H4 (cell line): ENCODE measurements at places on chromosomes 5 and 9. TPM values are rescaled to one million over a fixed set of nuclear protein-coding genes. Genes with fewer than 3 reads are reported as not detected.

DNA sequence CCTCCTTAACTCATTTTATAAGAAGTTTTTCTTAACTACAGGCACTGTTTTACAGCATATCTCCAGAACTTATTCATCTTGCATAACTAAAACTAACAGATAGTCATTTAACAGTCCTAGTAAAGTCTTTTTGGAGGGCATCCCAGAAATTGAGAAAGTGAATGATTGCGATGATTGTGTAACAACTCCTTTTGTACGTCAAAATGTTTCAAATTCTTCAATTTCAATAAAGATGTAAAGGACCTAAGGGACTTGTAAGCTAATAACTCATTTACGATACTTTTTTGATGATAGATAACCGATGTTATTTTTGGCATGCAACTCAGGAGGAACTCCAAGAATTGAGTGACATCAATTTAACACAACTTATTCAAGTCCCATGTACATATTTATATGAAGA lies 42.7 kb downstream of the SVEP1 start:
- no peak for DNase-seq

GRCh38 chr9:95005278-95006143 lies 279.0 kb downstream of the AOPEP start:
- no peak for DNase-seq

DNA sequence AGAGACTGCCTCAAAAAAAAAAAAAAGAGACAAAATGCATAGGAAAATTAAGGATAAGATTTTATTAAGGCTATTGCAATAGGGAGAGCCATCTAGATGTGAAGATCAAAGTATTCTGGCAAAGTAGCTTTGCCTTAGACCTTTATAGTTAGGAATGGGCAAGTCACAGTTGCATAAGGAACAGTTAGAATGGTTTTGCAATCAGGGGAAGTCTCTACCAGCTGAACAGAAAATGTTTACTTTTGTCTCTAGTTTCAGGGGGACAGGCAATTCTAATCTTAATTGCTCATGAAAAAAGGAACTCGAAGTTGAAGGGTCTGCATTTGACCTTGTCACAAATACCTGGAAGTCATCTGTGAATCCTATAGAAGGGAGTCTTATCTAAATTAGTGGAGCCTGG lies 13.1 kb upstream of the ATP6V1G1 start:
- DNase-seq: no peak

- no peak for DNase-seq
These were observed 257.8 kb downstream of the NR2F1-AS1 start for GRCh38 chr5:93322974-93323860.

- DNase-seq: no peak
These were observed 18.1 kb upstream of the BOD1 start for GRCh38 chr5:173634465-173634983.

DNA sequence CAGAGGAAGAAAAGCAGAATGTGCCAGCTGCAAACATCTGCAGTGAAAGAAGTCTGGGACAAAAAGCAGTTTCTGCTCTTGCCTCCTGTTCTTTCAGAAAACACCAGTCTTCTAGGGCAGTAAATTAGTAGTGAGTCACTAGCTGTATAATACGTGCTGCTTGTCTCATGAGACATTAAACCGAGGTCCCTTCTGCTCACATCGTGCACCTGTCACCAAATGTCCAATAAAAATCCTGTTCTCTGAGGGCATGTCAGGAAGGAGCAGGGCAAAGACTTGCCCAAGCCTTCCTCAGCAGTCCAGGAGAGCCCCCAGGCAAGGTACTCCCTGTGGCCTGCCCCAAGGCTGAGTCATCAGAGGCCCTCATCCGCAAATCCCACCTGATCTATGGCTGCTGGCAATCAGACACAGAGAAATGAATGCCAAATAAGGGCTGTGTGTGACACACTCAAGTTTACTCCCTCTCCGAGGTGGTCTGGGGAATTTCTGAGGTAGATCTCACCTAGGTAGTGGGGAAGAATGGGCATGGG lies 255.3 kb upstream of the SMARCA2 start:
- DNase-seq: peak; percentile 3

DNA sequence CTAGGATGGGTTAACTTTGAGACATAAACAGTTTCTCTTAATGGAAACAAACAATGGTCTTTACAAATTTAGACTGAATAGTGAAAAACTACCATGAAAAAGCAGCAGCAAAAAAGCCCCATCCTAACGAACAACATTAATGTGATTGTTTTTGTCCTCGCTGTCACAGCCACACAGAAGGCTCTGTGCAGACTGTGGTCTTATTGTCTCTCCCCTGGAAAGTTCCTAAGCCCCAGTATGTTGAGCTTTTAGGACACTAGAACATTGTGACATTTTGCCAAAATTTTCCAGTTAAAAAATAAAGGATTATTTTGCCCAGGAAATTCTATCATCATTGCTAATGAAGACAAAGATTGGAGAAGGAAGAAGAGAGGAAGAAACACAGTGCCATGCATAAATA lies 12.6 kb upstream of the SOWAHA start:
- DNase-seq: no peak

DNA sequence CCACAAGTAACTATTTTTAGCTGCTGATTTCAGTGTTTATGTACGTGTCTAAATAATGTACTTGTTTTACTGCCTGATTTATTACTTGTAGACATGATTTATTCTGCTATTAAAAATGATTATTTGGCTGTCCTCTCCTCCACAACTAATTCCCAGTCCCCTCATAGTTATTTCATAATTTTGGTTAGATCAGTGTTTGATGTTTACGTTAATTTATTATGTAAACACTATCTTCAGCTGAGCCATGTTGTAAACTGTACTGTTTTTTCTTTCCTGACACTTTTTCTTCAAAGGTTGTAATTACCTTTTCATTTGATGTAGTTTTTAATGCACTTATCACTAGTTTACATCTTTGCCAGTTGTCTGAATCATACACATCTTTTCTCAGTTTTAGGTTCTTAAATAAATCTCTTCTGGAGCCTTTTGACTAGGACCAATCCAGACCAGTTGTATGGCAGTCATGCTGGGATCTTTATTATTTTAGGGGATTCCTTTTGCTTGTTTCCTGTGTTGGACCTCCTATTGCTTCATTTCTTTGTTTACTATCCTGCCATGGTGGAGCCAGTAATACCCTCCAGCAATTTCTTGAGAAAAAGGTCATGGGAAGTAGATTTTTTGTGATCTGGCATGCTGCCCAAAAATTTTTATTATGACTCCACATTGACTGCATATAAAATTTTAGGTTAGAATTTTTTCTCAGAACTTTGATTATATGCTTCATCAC lies 16.1 kb downstream of the AP3S1 start:
- DNase-seq: peak; percentile 41

GRCh38 chr5:98179791-98180755 lies 593.4 kb upstream of the RGMB start:
- DNase-seq: no peak

DNA sequence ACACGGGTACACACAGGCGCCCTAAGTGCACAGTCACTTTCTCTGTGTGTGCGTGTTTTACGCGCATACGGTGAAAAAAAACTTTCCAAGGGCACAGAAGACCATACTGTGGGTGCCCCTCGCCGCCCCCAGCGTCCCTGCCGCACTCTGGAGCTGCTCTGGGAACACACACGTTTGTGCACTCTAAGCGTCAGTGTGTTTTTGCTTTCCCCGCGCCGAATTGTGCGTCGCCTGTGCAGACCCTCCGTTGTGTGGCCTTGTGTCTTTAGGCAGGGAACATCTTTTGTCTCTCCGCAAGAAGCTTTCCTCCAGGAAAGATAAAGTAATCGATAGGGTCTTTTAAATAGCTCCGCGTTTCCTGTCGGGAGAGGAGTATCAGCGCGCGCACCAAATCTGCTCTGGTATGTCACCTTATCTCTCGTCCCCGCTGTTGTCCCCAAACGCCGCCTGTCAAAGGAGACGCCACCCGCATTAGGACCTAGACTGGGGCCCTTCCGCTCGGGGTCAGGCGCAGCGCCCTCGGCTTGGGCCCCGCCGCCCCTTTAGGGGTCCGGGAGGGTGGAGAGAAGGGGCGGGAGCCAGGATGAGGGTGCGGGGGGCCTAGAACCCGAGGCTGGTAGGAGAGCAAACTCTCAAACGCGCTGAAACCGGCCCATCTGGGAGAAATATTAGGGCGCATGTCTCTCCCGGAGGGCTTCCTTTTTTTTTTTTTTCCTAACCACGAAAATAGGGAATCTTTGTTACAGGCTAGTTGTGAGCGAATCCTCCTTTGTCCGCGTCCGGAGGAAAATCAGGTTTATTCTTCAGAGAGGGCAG lies 10.5 kb upstream of the NKX2-5 start:
- DNase-seq: no peak

- DNase-seq: no peak
These were observed 12.2 kb upstream of the TEX48 start for GRCh38 chr9:114694146-114694545.

- DNase-seq: no peak
These were observed 135.1 kb upstream of the PHYKPL start for GRCh38 chr5:178367736-178368120.

DNA sequence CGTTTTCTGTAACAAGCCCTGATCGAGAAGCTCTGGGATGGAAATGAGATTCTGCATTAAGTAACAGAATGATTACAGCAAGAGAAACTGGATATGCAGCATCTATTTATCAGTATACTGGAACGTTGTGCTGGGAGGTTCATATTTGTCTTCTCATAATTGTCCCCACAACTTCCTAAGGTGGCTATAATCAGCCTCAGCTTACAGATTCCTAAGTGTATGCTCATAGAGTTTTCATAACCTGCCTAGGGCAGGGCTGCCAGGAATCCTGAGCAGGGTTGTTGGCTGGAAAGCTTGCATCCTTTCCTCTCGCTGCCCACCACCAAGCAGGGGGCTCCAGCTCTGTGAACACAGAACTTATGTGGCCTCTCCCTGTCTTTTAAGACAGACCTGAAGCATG lies 70.2 kb downstream of the FNBP1 start:
- DNase-seq: no peak

GRCh38 chr5:72268753-72269410 lies 51.2 kb downstream of the MRPS27 start:
- peak; percentile 58 for DNase-seq

GRCh38 chr5:124923131-124923530 lies 176.7 kb upstream of the ZNF608 start:
- peak; percentile 26 for DNase-seq

DNA sequence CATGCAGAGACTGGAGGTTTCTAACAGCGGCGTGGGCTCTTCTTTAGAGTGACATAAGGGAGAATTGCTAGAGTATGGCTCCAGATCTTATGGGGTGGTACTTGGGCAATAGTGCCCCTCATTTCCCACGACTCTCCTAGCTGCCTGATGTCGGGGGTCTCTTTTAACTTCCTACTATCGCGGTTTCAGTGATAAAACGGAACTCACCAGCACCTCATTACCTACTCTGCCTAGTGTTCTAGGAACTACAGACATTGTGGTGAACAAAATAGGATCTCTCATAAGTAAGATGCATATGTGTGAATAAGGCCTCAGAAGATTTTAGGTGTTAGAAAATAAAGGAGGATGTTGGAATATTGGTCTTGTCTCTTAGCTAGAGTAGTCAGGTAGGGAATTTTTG lies 1.1 kb downstream of the ICE1 start:
- no peak for DNase-seq

- DNase-seq: no peak
These were observed 732 bp downstream of the PBX3 start for GRCh38 chr9:125747765-125748445.

- no peak for DNase-seq
These were observed 401.4 kb upstream of the KLF4 start for GRCh38 chr9:107890921-107891465.

GRCh38 chr9:98570663-98571440 lies 137.9 kb downstream of the GABBR2 start:
- no peak for DNase-seq

DNA sequence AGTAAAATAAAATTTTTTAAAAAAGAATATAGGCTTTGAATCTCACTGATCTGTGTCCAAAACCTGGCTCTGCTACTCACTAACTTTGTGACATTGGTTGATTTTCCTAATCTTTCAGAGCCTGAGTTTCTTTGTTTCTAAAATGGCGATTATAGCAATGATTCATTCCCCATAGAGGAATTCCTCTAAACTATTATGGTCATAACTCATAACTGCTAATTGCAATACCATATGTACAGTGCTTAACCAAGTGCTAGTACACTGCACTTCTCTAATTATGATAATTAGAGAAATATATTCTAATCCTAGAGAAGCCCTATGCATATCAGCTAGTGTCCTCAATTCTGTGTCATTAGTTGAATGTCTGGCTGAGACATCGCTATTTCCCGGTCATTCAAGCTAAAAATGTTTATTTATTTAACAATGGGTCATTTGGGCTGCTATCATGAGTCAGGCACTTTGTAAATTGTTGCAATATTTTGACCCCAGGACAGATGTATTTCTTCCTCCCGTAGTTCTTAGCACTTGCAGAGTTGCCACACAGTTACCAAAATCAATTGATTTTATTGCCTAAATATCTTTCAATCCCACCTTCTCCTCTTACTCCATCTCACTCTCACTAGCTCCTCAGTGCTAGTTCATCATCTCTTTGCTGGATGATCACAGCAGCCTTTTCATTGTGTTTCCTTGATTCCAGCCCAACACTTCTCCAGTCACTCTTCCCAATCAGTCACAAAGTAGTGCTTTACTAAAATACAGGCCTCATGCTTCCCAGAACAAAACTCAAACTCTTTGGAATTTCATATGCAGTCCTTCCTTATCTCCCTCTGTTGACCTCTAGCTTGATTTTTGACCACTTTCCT lies 200.9 kb upstream of the PAPPA start:
- peak; percentile 41 for DNase-seq

GRCh38 chr9:97703437-97704344 lies 6.6 kb upstream of the XPA start:
- DNase-seq: peak; percentile 68

- peak; percentile 19 for DNase-seq
These were observed at the start of gene GALNT10 for GRCh38 chr5:154190595-154191304. TSS of gene GALNT10 (plus strand) at chr5:154190733. CDS start at chr5:154190867, 134 bp downstream.

DNA sequence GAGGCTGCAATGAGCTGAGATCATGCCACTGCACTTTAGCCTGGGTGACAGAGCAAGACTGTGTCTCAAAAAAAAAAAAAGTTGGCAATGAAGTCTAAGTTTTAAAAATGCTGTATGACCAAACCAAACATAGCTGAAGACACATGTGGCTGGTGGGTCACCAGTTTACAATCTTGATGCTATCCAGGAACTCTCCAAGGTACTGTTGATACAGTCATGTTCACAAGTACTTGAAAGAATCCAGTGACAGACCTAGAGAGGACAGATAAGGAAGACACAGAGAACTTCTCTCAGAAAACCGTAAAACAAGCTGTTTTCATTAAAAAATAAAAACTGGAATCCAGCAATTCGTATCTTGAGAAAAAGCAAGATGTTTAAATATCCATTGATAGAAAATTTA lies 95.7 kb downstream of the ACTBL2 start:
- peak; percentile 21 for DNase-seq

The EXOC3 gene
- total RNA-seq: 34.3 and 42.4 TPM in 2 replicates

The TUT7 gene
- 11.8 and 13.5 TPM in 2 replicates for total RNA-seq

The FRMD3 gene
- 0.29 and 0.72 TPM in 2 replicates for total RNA-seq

The FBXL7 gene
- 3.7 and 5.0 TPM in 2 replicates for total RNA-seq

The GRXCR2 gene
- not detected in 2 replicates for total RNA-seq

The IFNA21 gene
- 0.15 TPM in 1 of 2 replicates, not detected in the other for total RNA-seq

The PIP5KL1 gene
- total RNA-seq: 0.95 and 2.6 TPM in 2 replicates

The PCDHGA12 gene
- total RNA-seq: 0.14 and 0.76 TPM in 2 replicates

The SH3RF2 gene
- total RNA-seq: 1.6 and 3.0 TPM in 2 replicates

The SUSD3 gene
- not detected in 2 replicates for total RNA-seq

The GLRA1 gene
- not detected in 2 replicates for total RNA-seq

The CCDC192 gene
- total RNA-seq: not detected in 2 replicates

The PROP1 gene
- total RNA-seq: not detected in 2 replicates

The UBE2QL1 gene
- total RNA-seq: 0.54 and 0.64 TPM in 2 replicates

The SAPCD2 gene
- total RNA-seq: 5.9 and 12.4 TPM in 2 replicates

The CD72 gene
- 0.53 and 1.2 TPM in 2 replicates for total RNA-seq

The GMCL2 gene
- not detected in 2 replicates for total RNA-seq

The CCDC171 gene
- total RNA-seq: 1.8 and 2.2 TPM in 2 replicates

The AGPAT2 gene
- 32.3 and 33.8 TPM in 2 replicates for total RNA-seq

The KLF9 gene
- 15.9 and 17.4 TPM in 2 replicates for total RNA-seq
